ENCODE measurements at places on chromosomes 2 and 18. TPM values are rescaled to one million over a fixed set of nuclear protein-coding genes. Genes with fewer than 3 reads are reported as not detected.

- no peak for DNase-seq
Measured at GRCh38 chr18:44558767-44559166, 121.9 kb upstream of the SETBP1 start.

DNA sequence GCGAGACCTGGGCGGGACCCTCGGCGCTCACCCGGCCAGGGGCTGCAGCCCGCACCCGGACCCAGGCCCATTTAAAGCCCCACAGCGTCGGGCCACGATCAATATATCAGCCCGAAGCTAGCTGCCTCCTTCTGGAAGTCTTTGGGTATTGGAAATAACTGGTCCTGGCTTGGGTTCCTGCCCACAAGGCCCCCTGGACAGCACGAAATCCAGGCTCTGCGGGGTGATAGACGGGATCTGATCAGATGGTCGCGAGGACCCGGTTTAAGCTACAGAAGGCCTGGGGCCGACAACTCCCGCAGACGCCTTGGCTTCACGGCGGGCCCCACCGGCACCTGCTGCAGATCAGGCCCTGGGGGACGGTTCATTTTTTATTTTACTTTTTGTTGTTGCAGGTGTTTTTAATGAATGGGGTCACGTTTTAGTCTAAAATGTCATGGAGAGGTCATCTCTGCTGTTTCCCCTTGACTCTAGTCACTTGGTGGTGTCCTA lies 362 bp upstream of the PSTPIP2 start:
- no peak for DNase-seq

DNA sequence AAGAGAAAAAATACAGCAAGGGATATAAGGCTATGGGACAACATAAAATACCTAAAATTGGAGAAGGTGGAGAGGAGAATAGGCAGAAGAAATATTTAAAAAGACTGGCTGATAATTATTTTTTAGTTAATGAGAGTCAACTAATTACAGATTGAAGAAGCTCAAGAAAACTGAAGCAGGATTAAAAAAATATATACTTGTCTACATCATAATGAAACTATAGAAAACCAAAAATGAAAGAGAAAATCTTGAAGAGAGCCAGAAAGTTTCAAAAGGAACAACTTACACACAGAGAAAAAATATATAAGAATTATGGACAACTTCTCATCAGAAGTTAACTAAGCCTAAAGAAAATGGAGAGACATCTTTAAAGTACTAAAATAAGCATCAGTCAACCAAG lies 62.9 kb upstream of the APCDD1 start:
- DNase-seq = no peak

DNA sequence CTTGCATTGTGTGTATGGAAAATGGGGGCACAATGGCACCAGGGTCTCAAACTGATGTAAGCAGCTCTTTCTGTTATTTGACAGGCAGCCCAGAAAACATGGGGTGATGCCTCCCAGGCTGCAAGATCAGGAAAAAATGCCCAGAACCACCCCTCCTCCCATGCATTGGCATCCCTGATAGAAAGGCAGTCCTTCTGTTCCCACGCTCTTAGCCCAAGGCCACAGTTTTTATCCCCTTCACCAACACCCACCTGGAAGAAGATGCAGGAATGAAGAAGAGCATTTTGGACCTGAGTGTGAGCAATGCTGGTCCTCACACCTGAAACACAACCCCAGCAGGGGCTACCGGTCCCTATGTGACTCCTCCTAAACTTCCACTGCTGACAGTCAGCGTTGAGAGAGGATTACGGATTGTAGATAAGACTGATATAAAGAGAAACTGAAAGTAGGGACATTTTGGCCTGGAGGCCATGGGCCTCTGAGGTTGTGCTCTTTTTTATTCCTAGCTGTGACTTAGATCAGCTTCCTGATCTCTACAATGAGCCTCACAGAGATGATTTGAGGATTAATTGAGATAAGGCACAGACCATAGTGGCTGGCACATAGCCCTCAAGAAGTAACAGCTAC lies 386.0 kb upstream of the ATP5MC3 start:
- DNase-seq = peak; percentile 25

The SCYGR6 gene
- not detected for total RNA-seq

GRCh38 chr2:156321243-156321904 lies 11.1 kb downstream of the NR4A2 start:
- DNase-seq = no peak

DNA sequence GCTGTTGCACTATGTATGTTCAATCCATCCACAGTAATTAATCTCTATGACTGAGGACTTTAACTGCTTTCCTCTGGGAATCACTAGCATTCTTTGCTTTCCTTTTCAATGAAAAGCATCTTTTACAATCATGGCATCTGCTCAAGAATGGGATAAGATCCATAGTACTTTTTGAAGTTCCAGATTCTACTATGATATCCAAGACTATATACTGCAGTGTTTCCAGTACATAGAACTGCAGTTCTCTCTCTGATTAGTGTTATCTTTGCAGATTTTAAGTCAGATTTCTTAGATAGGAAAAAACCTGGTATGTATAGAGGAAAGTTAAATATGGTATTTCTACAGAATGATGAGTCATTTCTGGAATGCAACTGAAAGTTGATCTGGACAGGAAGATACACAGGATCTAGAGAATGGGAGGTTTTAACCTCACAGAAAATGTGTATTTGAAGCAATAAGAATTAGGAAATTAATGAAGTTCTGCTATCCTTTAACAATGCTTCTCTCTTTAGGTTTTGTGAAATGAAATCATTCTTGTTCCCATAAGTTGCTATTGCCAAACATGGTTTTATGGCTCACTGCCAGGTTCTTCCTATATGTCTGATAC lies 670.7 kb downstream of the ERBB4 start:
- peak; percentile 46 for DNase-seq

- peak; percentile 61 for DNase-seq
Measured at GRCh38 chr2:175366815-175367214, 185.3 kb upstream of the ATP5MC3 start.

DNA sequence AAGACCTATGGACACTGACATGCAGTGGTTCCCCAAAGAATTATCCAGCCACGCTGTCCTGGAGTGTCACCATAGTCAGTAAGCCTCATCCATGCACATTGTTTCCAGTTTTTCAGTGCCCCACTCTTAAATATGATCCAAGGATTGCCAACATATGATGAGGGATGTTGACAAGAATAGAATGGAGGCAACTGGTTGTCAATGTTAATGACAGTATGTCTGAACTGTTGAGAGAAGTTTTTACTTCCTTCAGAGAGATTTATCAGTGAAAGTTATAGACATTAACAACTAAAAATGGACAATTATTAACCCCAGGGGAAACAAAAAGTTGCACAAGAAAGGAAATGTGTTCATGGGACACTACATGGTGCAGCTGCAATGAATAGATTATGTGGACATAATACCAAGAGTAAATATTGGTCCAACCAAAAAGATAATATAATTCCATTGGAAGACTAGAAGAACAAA lies 69.9 kb downstream of the CYP26B1 start:
- no peak for DNase-seq

DNA sequence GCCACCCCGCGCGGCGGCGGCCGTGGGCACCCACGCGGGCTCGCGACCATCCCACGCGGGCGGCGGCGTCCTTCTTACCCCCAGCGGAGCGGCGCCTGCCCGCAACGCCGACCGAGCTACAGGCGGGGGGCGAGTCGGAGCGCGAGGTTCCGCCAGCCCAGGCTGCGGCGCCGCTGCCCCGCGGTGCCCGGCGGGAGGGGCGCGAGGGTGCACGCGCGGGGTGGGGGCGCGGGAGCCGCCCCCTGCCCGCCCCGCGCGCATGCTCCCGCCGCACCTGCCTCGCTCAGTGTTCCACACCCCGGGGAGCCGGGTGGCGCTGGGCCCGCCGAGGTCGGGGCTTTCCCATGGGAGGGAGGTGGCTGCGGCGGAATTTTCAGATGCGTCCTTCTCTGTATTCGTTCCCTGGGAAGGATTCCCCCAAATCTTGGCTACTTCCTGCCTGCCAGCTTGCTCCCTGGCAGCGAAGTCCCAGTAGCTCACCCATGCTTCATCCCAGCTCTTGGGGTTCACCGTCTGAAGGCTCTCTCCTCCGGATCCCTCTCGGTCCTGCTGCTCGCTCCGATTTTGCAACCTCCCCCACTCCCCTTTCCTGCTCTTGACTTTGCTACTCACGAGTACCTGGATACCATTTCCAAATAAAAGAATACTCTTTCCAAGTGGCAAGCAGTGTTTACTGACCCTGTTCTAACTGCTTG lies at the start of gene L3MBTL4:
L3MBTL4 (minus strand) TSS at position 189 of the 695 bp plus-strand sequence. CDS start 103,286 bp downstream, outside the sequence.
- no peak for DNase-seq

GRCh38 chr2:55780697-55781096 lies 87.1 kb upstream of the PNPT1 start:
- DNase-seq = peak; percentile 10

DNA sequence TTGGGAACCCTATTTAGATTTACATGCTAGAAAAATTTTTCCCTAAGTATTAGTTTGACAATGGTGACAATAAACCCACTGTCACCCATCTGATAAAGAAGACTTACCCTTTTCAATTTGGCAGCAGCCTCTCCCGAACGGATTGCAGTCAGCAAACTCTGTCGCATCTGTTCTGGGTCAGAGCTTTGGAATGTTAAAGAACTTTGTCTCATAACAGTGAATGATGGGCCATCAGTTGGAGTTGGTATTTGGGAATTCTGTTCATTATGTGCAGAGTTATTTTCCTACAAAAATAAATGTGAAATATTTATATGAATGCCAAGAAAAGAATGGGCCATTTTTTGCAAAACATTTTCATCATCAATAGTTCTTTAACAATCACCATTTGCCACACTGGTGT lies 70.8 kb upstream of the GRB14 start:
- DNase-seq = no peak

DNA sequence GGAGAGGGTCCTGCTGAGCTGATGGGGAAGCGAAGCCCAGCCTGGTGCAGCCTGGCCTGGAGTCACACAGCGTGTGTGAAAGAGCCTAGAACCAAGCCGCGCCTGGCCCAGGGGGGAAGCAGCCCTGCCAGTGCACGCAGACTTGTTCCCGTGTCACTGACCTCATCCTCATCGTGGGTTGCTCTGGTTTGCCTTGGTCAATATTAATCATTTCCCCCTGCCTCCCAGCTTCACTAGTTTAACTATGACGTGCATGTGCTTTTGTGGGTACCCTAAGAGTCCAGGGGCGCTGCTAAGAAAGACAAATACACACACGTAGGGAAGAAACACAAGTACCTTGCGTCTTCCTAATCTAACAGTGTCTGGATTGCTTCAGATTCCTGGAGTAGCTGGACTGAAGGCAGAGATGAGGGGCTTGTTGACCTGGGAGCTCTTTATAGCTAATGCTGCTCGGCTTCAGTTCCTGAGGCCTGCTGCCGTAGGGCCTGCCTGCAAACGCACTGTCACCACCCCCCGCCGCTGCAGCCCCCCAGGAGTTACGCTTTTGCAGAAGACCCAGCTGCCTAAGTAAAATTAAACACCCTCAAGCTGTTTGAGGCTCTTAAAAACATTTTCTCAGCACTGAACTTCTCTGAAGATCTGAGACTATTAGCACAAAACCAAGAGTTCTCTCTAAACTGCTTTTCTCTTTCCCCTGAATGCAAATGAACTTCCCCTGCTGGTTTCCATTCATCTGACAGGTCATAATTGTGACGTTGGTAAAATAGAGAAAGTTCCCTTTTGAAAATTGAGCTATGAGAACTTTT lies 159.2 kb downstream of the FAM210A start:
- DNase-seq = no peak

The TNS1 gene
- total RNA-seq = 1.6 TPM

GRCh38 chr2:178895872-178896271 lies 88.6 kb upstream of the TTN start:
- DNase-seq = no peak

DNA sequence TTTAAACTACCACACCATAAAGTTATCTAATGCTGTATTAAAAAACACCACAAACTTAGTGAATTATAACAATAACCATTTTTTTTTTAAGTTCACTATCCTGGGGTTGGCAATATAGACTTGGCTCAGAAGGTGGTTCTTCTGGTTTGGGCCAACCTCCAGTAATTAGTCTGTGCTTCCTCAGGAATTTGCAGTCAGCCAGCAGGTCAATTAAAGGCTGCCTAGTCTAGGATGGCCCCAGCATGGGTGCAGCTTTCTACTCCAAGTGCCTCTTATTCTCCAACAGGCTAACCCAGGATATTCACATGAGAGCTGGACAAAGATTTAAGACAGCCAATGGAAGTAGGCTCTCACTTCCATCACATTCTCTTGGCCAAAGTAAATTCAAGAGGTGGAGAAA lies 379.1 kb upstream of the FIGN start:
- no peak for DNase-seq

The CIB4 gene
- total RNA-seq = not detected

GRCh38 chr2:4553241-4553640 lies 849.9 kb downstream of the DCDC2C start:
- DNase-seq = no peak

The C1GALT1C1L gene
- 2.1 TPM for total RNA-seq

The TIA1 gene
- total RNA-seq = 72.2 TPM

- no peak for DNase-seq
Measured at GRCh38 chr18:23816021-23816420, 126.8 kb downstream of the LAMA3 start.

The NTSR2 gene
- not detected for total RNA-seq

- DNase-seq = peak; percentile 89
Measured at GRCh38 chr2:207683879-207684627, 27.4 kb upstream of the CCNYL1 start.

The SAG gene
- not detected for total RNA-seq

The ALPG gene
- 0.12 TPM for total RNA-seq

- DNase-seq = no peak
Measured at GRCh38 chr2:174969091-174969734, 36.0 kb downstream of the CHN1 start.

DNA sequence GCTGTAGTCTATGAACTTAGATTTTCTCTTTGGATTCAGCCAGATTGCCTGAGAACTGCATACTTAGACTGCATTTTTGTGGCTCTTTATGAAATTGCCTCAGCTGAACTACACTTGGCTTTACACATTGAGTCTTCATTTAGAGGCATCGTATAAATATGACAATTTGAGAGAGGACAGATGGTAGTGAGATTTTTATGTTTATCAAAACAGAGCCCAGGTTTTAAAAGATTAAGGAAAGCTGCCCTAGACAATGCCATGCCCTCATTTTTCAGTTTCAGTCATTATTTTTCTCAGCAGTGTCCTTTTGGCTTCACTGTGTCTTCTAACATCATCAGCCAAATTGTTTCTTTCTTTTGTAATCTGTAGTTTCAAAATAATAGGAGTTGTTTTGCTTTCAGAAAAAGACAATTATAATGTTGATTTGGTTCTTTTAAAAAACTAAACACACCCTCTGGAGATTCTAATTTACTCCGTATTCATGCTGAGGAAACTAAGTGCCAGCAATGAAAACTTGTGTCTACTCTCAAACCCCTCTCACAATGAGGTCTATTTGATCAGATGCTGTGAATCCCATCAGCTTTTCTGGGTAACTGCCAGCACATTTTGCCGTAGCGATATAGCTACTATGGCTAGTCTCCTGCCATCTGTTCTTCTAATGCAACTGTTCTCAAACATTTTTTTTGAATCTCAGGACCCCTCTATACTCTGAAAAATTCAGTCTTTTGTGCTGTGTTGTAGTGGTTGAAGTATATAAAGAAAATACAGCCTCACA lies 46.2 kb downstream of the TWSG1 start:
- DNase-seq = no peak

- DNase-seq = no peak
Measured at GRCh38 chr18:36394486-36394885, 97.0 kb downstream of the FHOD3 start.

GRCh38 chr2:100041946-100042345 lies 100.4 kb downstream of the AFF3 start:
- DNase-seq = no peak

- no peak for DNase-seq
Measured at GRCh38 chr2:120064664-120065063, 51.8 kb downstream of the EPB41L5 start.

Data from A172 (cell line).